ENCODE measurements at places on chromosomes 1 and 21.

GRCh38 chr1:224851210-224851847, 78.1 kb upstream of the DNAH14 start:
- DNase-seq: peak; percentile 32

- no peak for DNase-seq
These were observed 33.6 kb upstream of the GNG5 start for GRCh38 chr1:84539972-84540371.

DNA sequence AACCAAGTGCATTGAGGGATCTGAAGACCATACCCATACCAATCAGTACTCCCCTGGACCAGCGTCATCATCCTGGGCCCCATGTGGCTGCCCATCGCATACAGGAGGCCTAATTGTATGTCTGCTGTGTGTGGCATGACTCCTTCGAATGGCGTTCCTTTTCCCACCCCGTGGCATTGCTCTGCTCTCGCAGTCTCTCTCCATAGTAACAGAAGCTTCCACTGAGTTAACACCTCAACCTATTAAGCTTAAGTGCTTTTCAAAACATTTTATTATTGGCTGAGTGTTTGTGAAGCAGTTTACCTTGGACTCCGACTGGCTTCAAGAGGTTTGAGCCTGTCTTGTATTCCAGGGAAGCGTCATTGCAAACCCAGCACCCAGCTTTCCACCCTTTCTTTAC, 187.1 kb upstream of the LMO4 start:
- no peak for DNase-seq

GRCh38 chr1:87127581-87127980, 201.1 kb upstream of the LMO4 start:
- DNase-seq: no peak

DNA sequence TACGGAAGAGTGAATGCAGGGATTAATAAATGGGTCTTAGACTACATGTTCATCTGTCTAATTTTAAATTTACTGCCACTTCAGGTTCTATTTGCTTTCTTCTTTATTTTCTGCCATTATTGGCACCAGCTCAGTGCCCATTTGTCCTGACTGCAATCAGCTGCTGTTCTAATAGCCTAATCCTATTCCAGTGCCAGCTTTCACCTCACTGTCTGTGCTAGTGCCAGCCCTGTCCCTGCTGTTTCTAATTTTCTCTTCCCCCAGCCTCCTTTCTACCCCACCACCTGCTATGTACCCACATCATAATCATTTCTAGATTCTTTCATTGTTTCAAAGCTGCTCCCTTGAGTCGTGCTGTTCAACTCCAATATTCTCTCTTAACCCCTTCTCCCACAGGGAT, 86.4 kb downstream of the KCNK1 start:
- DNase-seq: no peak

DNA sequence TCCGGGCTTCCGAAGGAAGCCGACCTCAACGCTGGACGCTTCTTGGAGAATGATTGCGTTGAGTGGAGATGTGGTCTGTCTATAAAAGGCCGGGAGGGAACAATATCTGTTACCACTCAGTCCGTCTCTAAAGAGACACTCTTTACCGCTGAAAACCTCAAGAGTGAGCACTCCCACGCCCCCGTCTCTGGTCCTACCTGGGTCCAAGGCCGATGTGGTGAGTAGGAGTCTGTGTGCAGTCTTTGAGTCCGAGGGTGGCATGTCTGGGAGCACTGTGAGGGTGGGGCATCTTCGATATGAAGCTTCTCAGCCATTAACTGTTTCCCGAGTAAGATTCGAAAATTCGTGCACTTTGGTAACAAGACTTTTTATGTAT, 576 bp downstream of the ZFP69 start:
- peak; percentile 3 for DNase-seq

- no peak for DNase-seq
These were observed 12.2 kb downstream of the SMAP2 start for GRCh38 chr1:40385437-40386358.

GRCh38 chr1:169873582-169874199, 20.0 kb downstream of the SCYL3 start:
- no peak for DNase-seq

GRCh38 chr1:221839321-221839720, 97.4 kb upstream of the DUSP10 start:
- DNase-seq: no peak

GRCh38 chr1:9820521-9820920, 3.2 kb downstream of the CLSTN1 start:
- DNase-seq: no peak

- no peak for DNase-seq
These were observed 246.2 kb upstream of the ADGRL2 start for GRCh38 chr1:81554534-81554933.

DNA sequence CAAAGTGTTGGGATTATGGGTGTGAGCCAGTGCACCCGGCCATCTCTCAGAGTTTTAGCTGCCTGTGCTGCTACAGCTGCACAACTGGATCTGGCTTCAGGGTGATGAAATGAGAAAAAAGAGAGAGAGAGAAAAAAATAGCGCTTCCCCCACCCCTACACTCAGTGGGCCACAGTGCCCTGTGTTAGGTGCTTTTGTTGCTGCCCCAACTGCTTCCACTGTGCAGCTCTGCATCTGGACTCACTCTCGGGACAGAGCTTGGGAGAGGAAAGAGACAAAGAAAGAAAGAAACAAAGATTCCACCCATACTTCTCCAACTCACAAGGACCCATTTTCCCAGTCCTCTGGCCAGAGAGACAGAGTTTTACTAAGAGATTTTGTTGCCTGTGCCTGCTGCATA, 50.4 kb downstream of the INAVA start:
- no peak for DNase-seq

GRCh38 chr1:53180226-53180625, 16.4 kb upstream of the CPT2 start:
- no peak for DNase-seq

- no peak for DNase-seq
These were observed 90.1 kb downstream of the TLR5 start for GRCh38 chr1:223052931-223053330.

- DNase-seq: no peak
These were observed 178.4 kb upstream of the EDN2 start for GRCh38 chr1:41662765-41663437.

DNA sequence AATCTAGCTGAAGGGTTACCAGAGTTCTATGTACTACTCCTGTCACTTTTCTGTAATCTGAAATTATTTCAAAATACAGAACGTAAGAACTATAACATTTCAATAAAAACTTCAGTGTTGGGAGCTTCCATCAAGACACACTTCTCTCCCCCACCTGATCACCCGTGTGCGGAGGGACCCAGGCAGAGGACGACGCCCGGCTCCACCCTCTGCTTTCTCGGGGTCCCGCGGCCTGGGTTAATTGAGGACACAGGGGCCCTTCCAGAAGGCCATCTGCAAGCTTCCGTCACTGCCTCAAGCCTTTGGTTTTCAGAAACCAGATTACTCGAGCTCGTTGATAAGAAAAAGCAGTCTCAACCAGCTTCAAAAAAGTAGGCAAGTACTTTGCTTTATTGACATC, 27.8 kb downstream of the RIPK4 start:
- no peak for DNase-seq

DNA sequence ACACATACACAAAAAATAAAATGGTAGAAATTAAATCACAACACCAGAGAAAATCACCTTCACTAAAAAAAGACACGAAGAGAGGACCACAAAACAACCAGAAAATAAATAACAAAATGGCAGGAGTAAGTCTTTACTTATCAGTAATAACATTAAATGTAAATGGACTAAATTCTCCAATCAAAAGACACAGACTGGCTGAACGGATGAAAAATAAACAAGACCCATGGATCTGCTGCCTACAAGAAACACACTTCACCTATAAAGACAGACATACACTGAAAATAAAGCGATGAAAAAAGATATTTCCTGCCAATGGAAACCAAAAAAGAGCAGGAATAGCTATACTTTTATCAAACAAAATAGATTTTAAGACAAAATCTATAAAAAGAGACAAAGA, 73.6 kb downstream of the ZZZ3 start:
- DNase-seq: no peak

DNA sequence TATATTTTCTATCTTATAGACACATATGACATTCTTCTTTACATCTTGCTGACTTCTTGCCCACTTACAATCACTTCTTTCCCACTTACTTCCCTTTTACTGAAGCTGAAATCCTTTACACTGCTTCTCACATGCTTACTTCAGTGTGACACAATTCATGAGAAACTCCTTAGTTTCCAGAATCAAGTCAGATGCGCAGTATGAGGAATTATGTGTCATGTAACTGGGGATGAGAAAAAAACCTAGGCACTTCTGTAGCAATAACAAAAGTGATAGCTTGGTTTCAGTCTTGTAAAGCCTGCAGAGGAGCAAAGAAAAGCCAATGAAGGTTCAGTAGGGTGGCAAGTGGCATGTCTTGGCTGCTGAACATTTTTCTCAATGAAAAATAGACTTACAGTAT, 566.2 kb upstream of the RGS18 start:
- no peak for DNase-seq

DNA sequence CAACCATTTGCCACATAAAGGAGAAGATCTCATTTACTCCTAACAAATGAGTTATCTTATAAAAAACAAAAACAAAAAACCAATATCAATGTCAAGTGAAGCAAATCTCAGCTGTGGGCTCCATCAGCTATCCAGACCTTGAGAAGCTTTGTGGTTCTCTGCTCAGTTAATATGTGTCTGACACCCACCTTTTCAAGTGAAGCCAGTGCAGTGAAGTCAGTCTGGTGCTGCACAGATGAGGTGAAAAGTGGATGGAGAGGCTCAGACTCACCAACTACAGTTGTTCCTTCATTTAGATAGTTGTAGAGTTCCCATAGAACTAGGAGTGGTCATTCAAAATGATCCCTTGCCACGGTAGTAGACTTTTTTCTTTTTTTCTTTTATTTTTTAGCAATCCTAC, 106.8 kb downstream of the NTNG1 start:
- no peak for DNase-seq

- no peak for DNase-seq
These were observed 72.5 kb downstream of the CDC42BPA start for GRCh38 chr1:227245613-227246320.

DNA sequence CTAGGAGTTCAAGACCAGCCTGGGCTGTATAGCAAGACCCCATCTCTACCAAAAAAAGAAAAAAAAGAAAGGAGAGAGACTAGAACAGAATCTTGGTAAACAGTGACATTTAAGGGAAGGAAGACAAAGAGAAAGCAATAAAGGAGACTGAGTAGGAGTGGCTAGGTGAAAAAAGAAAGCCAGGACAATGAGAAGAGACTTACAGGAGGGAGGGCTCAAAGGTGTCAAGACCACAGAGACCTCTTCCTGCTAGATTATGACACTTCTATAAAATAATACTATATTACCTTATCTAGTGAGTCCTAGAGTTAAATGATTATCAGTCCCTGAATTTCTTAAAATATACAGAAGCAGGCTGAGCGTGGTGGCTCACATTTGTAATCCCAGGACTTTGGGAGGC, 10.1 kb upstream of the EPRS1 start:
- no peak for DNase-seq

GRCh38 chr1:18057623-18058022, 50.0 kb upstream of the IGSF21 start:
- DNase-seq: no peak

- no peak for DNase-seq
These were observed 77.8 kb upstream of the KAZN start for GRCh38 chr1:14520514-14521163.

GRCh38 chr1:199336745-199337640, 690.5 kb upstream of the NR5A2 start:
- no peak for DNase-seq

DNA sequence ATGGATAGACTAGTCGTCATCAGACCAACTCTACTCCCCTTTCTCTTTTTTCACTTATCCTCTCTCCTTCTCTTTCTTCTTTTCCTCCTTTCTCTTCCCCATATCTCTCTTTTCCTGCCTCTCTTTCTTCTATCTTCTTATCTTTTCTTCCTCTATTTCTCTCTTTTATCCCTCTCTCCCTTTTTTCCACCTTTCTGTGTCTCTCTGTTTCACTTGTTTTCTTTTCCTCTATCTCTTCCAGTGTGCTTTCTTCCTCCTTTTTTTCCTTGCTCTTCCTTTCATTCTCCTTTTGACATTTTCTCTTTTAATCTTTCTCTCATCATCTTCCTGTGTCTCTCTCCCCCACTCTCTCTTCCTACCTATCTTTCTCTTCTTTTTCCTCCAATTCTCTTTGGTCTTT, 159.0 kb upstream of the PTGFR start:
- DNase-seq: no peak

GRCh38 chr1:55284856-55285255, 69.7 kb upstream of the USP24 start:
- no peak for DNase-seq

- DNase-seq: no peak
These were observed 9.1 kb downstream of the CDKN2C start for GRCh38 chr1:50978852-50979781.

GRCh38 chr1:66208632-66209031, 325.3 kb upstream of the SGIP1 start:
- no peak for DNase-seq

- no peak for DNase-seq
These were observed 103.4 kb downstream of the ETS2 start for GRCh38 chr21:38909109-38909508.

- DNase-seq: no peak
These were observed 40.3 kb downstream of the DIRAS3 start for GRCh38 chr1:68010090-68010489.

- DNase-seq: no peak
These were observed 101.7 kb downstream of the RIPK4 start for GRCh38 chr21:41664881-41665765.

DNA sequence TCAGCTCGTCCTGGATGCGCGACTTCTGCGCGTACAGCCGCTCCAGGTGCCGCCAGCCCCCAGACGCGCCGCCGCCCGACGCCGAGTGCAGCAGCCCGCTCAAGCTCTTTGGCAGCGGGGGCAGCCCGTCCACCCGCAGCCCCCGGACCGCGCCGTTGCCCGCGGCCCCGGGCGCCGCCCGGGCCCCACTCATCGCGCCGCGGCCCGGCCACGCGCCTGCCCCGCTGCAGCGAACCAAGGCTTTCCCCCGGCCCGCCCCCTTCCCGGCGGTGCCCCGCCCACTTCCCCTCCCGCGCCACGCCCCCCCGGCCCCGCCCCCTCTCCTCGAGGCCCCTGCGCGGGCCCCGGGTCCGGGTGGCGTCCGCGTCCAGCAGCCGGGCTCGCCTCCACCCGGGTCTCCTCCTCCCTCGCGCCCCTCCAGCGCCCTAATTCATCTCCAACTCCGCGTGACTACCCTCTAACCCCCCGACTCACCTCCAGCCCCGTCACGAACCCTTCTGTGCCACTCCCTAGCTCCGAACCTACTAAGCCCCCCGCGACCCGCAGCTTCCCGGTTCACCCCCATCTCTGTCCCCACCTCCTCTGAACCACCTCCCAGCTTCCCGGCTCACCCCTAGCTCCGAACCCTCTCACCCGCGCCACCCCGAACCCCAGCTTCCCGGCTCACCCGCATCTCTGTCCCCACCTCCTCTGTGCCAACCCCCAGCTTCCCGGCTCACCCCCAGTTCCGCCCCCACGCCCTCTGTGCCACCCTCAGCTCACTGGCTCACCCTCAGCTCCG, at the start of gene FAM89A:
Gene FAM89A, minus strand, starts transcription at position 236 of the 781 bp plus-strand sequence. Its CDS starts 43 bp downstream, at position 193.
- DNase-seq: peak; percentile 37

GRCh38 chr1:151945725-151946722, 36.7 kb upstream of the THEM4 start:
- peak; percentile 74 for DNase-seq

GRCh38 chr1:110250749-110251148, 40.6 kb downstream of the KCNC4 start:
- no peak for DNase-seq

Data from stimulated activated CD8-positive, alpha-beta memory T cell treated with anti-CD3 and anti-CD28 coated beads, Interleukin-7, amount 100 ng/mL, for 48 hours (primary cell).